ENCODE measurements at places on chromosomes 16 and 17.

DNA sequence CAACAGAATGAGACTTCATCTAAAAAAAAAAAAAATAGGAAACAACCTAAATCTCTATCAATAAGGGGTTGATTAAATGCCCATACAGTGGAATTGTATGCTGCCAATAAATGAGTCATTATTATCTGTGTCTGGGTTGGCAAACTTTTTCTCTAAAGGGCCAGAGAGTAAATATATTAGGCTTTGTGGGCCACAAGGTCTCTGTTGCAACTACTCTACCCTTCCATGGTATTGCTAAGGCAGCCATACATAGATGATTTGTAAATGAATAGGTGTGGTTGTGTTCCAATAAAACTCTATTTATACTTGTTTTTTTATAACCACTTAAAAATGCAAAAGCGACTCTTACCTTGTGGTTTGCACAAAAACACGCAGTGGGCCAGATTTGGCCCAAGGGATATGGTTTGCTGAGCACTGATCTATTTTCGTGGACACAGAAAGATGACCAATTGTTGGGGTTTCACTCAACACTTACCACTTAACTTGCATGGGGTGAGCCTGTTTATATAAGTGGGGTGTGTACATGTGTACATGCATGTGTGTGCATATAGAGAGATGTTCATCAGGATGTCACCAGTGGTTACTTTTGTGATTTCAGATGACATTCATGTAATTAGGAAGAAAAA lies 12.4 kb upstream of the IL4R start:
- no peak for DNase-seq

GRCh38 chr16:2715519-2715918 lies 4.5 kb downstream of the PRSS27 start:
- DNase-seq, result peak; percentile 73

- DNase-seq, result no peak
Measured at GRCh38 chr17:31907342-31907962, 5.9 kb upstream of the UTP6 start.

DNA sequence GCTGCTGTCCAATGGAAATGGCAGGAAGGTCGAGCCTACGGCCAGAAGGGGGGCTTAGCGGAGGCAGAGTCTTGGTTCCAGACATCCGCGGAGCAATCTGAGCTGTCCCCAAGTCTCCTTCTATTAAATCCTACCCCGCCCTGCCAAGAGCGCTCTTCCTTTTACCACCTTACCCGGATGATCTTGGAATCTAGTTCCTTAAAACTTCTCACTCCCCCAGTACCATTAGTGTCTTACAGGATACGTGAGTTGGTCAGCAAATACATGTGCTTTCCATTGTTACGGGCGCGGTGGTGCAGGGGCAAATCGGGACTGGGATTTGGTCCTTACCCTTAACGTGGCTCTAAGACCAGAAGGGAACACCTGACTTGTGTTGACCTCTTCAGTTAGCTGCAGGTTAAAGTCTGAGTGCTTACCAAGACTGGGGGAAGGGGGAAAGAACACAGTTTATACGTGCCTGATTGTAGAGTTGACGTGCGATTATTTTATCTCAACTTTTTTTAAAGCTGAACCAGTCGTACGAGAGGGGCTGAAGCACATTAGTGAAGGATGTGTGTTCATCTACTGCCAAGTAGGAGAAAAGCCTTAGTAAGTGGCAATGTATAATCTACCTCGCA lies 495 bp downstream of the TXNDC17 start:
- DNase-seq, result peak; percentile 1

DNA sequence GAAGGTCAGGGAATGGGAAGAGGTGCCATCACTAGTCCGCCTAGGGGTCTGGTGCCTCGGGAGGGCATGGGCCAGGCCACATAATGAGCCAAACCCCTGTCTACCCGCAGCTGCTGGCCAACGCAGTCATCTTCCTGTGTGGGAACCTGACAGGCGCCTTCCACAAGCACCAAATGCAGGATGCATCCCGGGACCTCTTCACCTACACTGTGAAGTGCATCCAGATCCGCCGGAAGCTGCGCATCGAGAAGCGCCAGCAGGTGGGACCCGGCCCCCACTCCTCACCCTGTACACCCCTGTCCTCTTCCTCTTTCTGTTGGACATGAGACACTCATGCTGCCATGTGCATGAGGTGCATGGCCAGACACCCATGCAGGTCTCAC lies 26.2 kb downstream of the ADCY7 start:
- DNase-seq, result no peak

GRCh38 chr16:17461951-17462729 lies 8.6 kb downstream of the XYLT1 start:
- peak; percentile 95 for DNase-seq

GRCh38 chr16:17026600-17027242 lies 444.0 kb downstream of the XYLT1 start:
- no peak for DNase-seq

GRCh38 chr16:88777471-88778270 lies 7.3 kb downstream of the PIEZO1 start:
- no peak for DNase-seq

- DNase-seq, result no peak
Measured at GRCh38 chr17:18371455-18371854, 6.1 kb upstream of the EVPLL start.

GRCh38 chr16:71562552-71562951 lies 14.3 kb downstream of the TAT start:
- no peak for DNase-seq

DNA sequence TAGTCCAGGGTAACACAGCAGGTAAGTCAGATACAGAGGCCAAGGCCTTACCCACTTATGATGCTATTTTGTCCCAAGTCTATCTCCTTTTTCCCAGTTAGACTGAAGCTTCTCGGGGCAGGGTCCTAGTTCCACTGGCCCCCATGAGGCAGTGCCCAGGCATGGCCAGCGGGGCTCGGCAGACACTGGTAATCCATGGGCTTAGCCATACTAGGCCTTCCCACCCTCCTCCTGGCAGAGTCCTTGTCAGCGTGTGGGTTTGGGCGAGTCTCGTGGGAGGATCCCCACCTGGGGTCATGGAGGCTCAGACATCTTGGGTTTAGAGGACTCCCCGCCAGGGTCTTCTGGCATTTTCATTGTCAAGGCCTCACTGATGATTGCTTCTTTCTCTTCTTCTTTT lies 84.7 kb upstream of the BRD7 start:
- DNase-seq, result no peak

GRCh38 chr16:84117494-84117843 lies 727 bp upstream of the MBTPS1 start:
- DNase-seq, result no peak
